Cerebellar nuclear complex (tissue), 1 donor: ENCODE measurements at places on chromosomes 7 and 10.

DNA sequence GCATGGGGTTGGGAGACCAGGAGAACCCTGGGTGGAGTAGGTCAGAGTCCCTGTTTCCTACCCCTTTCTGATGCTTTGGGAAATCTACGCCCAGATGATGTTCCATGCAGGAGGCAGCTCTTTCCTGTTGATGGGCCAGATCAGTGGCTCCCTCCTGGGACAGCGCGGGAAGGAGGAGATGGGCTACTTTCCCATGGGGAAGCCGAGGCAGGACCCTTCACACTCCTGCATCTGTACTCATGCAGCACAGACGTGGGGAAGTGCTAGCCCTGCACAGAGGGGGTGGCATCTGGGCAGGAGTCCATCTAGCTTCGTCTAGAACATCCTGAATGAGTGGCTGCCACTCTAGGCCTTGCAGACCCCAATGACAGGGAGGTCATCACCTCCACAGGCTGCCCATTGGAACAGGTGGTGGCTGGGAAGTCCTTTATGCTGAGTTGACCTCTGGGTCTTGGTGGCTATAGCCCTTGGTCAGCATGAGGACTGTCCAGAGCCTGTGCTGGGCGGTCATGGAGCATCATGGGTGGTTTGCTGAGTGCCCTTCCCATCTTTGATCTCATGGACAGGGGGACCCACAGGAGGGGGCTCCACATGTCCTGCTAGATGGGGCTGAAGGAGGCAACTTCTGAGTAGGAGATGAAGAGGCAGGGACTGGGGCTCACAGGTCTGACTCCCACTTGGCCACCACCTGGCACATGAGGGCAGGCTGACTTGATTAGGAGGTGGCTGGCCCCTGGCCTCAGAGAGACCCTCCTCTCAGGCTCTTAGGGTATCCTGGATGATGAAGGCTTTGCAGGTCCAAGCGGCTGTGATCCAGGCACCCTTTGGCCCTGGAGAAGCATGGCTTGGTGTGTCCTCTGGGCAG lies 24.6 kb downstream of the RAMP3 start:
- DNase-seq, result no peak

- no peak for DNase-seq
Measured at GRCh38 chr10:13938950-13939349, 352.2 kb downstream of the PRPF18 start.

- DNase-seq, result no peak
Measured at GRCh38 chr10:34732926-34733325, 82.2 kb downstream of the PARD3 start.

DNA sequence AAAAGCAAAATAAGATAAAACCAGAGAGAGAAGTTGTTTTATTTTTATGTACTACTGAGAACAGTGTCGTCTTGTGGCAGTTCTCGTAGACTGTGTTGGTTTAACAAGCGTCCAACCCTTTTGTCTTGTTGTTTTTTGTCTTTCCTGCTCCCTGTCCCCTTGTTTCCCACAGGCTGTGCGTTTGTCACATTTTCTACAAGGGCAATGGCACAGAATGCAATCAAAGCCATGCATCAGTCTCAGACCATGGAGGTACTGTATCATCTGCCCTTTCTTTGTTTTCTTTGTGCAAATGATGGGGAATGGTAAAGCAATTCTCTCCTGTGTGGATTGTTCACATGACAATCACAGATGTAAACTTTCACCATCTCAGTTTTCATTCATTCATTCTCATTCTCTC lies 248.8 kb downstream of the CELF2 start:
- no peak for DNase-seq

DNA sequence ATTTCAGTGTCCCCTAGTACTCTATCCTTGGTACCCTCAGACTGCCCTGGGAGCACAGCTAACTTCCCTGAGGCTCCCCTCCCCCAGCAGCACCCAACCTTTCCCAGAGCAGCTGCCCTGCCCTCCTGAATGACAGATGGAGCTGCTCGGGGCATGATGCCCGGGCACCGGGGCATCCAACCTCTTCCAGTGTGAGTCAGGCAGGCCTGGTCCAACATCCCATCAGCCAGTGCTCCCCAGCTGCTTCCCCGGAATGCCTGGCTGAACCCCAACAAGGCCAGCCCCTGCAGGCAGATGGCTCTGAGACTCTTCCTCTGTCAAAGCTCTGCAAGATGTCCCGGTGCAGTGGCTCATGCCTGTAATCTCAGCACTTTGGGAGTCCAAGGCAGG lies 11.9 kb upstream of the TSPAN15 start:
- DNase-seq, result peak; percentile 42

- DNase-seq, result peak; percentile 25
Measured at GRCh38 chr10:77989081-77989724, 40.1 kb downstream of the POLR3A start.

GRCh38 chr7:13016036-13016581 lies 328.7 kb downstream of the ARL4A start:
- no peak for DNase-seq

GRCh38 chr7:35780070-35780469 lies 20.8 kb upstream of the SEPTIN7 start:
- no peak for DNase-seq

DNA sequence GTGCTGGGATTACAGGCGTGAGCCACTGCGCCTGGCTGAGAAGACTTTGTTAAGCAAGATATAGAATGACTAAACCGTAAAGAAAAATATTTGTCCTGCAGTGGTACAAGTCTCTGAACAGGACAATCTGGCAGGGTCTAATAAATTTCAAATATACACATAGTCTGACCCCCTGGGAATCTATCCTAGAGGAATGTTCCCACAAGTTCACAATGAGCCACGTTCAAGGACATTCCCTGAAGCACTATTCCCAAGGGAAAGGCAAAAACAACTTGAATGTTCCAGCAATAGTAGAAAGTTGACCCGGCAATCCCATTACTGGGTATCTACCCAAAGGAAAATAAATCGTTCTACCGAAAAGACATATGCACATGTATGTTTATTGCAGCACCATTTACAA lies 82.0 kb downstream of the HIP1 start:
- no peak for DNase-seq

DNA sequence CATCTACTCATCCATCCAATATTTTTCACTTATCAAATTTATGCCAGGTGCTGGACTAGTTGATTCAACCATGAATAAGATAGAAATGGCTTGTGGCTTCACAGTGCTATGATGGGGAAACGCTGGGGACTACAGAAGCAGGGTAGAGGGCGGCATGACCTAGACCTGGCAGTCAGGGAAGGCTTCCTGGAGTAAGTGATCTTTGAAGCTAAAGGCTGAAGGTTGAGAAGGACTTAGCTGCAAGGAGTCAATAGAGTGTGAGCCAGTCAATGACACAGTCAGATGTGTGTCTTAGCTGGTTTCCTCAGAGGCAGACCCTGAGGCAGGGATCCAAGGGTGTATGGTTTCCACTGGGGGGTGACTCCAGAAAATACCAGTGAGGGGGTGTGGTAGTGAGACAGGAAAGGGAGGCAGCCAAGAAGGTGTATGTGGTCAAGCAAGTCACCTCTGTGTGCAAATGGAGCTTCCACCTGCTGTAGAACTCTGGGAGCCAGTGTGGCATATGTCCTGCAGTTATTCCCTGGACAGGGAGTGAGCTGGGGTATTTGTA lies 10.3 kb downstream of the PRF1 start:
- DNase-seq, result no peak

GRCh38 chr10:76523246-76523645 lies 1091.8 kb downstream of the LRMDA start:
- DNase-seq, result peak; percentile 27

GRCh38 chr10:98258683-98259454 lies 9.1 kb downstream of the LOXL4 start:
- no peak for DNase-seq

DNA sequence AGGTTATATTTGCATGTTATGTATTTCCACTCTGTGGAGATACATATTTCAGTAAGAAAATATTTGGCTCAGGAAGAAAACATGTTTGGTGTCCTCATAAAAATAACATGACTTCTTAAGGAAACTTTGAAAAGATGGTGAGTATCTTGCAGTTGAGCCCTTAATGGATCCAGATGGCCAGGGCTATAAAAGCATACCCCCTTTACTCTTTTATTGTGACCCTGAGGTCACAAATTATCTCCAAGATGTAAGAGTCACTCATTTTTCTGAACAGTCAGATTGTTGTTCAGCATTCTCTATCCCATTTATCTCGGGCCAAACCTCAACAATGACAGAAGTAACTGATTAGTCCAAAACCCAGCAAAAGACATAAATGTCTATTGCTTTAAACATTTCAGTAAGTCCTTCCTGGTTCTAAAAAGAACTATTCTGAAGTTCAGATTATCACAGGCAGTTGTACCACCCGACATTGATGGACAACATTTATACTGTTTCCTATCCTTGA lies 539.4 kb downstream of the PARD3 start:
- no peak for DNase-seq

- DNase-seq, result no peak
Measured at GRCh38 chr7:117791877-117792780, 81.1 kb downstream of the CTTNBP2 start.

- DNase-seq, result no peak
Measured at GRCh38 chr7:28762651-28763050, 195.5 kb downstream of the TRIL start.

DNA sequence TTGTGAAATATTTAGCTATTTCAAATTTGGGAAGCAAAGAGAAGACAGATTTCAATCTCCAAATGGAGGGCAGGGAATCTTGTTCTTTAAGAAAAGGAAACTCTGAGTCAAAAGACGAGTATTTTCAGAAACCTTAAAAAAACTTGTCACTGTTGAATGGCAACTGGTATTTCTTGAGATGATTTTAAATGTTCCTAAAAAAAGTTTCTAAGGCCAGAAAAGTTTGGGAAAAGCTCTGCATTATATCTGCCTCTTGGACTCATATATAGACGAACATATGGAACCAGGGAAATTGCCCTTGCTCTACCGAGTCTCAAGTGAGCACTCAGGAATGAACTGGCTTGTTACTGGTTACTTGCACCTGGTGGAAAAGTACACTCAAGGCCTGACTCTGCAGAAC lies 69.5 kb downstream of the ADAM22 start:
- DNase-seq, result no peak

DNA sequence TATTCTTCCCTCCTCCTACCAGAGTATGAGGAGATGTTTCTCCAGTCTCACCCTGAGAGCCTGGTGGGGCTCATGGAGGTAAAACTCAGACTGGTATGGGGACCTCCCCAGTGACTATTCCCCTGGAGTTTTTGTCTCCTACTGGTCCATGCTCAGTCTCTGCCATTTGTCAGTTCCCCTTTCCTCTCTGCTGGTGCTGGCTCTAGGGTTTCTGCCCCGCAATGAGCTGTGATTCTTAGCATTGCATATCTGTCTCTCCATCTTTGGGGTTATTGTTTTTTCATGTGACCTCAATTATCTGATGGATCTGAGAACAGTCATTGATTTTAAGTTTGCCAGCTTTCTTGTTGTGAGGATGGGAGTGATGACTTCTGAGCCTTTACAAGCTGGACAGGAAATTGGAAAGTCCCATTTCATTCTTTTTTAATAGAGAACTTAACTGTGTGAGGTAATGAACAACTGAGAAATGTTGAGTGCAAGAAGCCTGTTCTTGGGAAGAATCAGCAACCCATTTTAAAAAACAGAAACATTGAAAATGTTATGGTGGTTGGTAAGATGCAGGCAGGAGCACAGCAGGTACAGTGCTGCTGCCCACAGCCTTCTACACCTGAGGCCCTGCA lies 26.9 kb downstream of the NACAD start:
- no peak for DNase-seq

GRCh38 chr7:149293946-149294633 lies 32.1 kb downstream of the ZNF783 start:
- DNase-seq, result no peak
